ENCODE measurements at places on chromosomes 4 and X.

DNA sequence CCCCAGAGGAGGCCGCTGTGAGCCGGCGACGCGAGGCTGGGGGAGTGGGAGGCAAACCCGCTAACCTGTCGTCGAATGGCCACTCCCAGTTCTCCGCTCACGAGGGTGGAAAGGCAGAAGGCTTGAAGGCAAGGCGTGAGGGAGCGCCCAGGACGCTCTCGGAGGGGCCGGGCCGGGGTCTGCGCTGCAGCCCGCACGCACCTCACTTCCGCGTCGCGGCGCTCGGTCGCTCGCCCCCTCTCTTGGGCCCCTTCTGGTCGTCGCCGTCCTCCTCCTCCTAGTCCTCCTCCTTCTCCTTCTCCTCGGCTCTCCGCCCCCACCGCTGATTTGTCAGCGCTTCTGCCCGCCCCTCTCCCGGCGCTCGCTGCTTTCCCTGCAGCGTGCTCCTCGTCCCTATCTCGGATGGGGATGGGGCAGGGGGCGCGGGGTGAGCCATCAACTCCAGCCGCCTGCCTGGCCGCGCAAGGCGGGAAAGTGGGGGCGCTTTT lies at the start of gene SNCA:
SNCA (minus strand) TSS at position 265 of the 488 bp plus-strand sequence. CDS start 1,494 bp downstream, outside the sequence.
- DNase-seq = peak; percentile 87

GRCh38 chr4:80101792-80102116 lies 28.7 kb upstream of the ANTXR2 start:
- DNase-seq = no peak

- peak; percentile 51 for DNase-seq
Observed at GRCh38 chr4:150582873-150583286, 929 bp downstream of the MAB21L2 start.

DNA sequence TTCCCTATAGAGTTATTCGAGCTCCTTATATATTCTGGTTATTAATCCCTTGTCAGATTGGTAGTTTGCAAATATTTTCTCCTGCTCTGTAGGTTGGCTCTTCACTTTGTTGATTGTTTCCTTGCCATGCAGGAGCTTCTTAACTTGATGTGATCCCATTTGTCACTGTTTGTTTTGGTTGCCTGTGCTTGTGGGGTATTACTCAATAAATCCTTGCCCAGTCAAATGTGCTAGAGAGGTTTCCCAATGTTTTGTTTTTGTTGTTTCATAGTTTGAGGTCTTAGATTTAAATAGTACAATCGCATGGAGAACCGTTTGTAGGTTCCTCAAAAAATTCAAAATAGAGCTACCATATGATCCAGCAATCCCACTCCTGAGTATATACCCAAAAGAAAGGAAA lies 2.3 kb upstream of the SYTL5 start:
- DNase-seq = no peak

GRCh38 chr4:81704461-81704860 lies 232.8 kb upstream of the RASGEF1B start:
- no peak for DNase-seq

DNA sequence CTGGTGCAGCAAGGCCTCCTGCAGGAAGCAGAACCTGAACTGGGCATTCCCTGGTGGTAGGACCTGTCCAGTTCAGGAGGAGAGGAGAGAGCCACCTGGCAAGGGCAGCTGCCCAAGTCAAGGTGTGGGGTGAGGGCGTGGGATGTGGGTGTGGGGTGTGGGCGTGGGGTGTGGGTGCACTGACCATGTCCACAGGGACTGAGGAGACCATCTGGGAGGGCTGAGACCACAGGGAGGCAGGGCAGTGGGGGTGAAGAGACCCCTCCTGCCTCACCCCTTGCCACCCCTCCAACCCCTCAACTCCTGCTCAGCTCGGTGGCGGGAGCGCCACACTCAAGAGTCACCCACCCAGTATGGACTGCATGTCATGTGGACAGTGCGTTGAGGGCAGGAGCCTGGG lies 117.9 kb downstream of the CPZ start:
- peak; percentile 5 for DNase-seq

DNA sequence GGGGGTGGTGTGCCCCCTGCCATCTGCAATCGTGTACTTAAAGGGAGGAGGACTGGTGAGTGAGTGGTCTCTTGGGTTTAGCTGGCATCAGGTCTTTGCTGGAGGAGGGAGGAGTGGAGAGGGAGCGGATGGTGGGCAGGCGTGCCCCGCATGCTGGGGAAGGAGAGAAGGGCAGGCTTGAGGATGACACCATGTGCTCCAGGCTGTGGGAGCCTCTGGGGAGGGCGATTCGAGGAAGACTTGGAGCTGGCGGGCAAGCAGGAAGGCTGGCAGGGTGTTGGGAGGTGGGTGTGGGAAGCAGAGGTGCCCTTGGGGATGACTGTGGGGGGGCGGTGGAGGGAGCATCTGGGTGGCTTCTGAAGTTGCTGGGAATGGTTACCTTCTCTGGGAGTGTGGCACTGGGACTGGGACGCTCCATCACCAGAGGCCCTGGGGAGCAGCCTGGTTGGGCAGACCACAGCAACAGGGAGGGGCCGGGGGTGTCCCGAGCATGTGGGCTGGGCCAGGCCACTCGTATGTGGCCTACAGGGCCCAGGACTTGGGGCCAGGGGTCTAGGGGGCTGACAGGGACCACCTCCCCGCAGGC lies 30.8 kb upstream of the AFAP1 start:
- DNase-seq = no peak

- peak; percentile 57 for DNase-seq
Observed at GRCh38 chr4:150579551-150580234, 2.3 kb upstream of the MAB21L2 start.

DNA sequence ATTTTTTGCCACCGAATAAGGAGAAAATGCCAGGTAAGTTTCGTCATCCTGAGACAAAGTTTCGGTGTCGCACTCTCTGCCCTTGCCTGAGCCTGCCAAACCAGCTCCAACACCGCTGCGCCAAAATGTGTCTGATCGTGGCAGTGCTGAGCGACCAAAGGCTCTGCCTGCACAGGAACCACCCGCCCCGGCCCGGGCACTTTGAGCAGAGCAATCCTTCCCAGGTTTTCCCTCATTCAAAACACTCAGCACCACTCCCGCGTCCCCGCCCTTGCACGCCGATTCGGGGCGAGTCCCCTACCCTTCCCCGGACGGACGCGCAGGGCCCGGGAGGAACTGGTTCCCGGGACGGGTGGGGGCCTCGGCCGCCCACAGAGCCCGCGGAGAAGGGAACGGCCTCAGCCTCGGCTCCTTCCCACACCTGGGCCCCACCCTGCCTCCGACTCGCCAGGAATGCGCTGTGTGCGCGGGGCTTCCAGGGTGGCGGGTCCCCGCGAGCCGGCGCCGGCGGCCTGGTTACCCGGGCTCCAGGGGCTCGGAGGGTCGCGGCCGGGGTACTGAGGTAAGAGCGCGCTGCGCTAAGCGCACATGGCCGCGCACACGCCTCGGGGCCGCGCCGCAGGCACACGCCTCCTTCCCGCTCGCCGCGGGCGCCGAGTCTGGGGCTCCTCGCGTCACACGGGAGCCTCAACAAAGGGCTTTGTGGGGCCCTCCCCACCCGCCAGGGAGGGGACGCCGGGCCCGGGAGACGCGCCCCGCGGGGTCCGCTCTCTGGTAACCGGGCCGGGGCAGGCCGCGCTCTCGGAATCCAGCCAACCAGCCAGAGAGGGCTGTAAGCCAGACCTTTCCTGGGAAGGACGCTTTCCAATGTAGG lies at the start of gene C4orf36:
C4orf36 (minus strand) TSS at position 661 of the 874 bp plus-strand sequence. CDS start 902 bp downstream, outside the sequence.
- DNase-seq = peak; percentile 77

GRCh38 chrX:23365541-23365940 lies 30.9 kb downstream of the PTCHD1 start:
- no peak for DNase-seq

GRCh38 chr4:69610484-69610883 lies 29.0 kb downstream of the UGT2A2 start:
- DNase-seq = no peak

GRCh38 chr4:146927695-146928094 lies 18.0 kb downstream of the TTC29 start:
- no peak for DNase-seq

DNA sequence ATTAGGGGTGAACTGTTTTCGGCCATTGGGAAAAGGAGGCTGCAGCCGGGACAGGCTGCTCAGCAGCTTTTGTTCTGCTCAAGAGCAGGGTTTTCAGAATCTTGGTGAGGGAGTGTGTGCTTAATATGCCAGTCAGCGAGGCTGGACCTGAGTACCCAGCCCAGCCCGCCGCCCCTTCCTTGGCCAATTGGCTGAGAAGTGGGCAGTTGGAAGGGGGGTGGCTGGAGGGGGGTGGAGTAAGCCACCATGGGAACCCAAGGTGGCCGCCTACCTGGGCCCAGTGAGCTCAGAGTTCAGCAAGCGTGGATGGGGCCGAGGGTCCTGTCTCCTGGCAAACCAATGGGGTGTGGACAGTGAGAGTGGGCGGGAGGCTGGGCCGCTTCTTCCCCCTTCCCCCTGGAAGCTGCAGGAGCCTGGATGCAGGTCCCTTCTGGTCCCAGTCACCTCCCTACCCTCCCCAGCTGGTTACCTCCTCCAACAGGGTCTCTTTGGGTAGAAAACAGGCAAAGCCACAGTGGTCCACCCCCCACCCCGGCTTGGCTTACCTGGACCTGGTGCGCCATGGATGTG lies 52.5 kb downstream of the SORCS2 start:
- DNase-seq = no peak

GRCh38 chr4:1643971-1644735 lies 40.0 kb downstream of the FAM53A start:
- no peak for DNase-seq

DNA sequence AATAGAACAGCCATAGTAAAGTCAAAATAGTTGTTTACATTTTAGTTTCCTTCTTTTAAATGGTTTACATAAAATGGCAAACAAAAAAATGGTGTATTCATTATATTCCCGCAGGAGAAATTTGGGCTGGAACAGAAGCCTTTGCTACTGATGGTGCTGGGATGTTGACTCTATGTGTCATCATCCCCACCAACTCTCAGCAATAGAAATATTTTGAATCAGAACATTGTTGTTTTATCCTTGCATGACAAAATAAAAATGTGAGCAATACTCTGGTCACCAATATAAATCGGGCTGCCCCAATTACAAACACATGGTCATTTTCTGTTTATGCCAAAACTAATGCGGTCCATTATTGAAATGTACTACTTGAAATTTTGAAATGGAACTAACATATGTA lies 1131.6 kb upstream of the PCDH7 start:
- no peak for DNase-seq

GRCh38 chr4:87423317-87424098 lies 1.1 kb downstream of the NUDT9 start:
- no peak for DNase-seq

DNA sequence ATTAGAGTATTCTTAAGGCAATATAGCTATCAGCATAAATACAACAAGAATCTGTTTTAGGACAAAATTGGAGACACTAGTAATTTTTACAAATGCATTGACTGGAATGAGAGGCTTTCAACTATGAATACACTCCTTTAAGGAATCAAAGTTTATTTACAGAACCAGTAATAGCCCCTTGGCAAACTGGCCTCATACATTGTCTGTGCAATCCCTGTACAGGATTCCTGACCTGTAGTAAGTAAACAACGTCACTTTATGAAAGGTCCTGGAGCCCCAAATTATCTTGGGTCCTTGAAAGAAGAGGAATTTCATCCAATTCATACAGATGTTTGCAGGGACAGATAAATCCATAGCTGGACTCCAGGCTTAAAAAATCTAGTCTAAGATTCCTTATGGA lies 25.4 kb upstream of the CXCL3 start:
- no peak for DNase-seq

DNA sequence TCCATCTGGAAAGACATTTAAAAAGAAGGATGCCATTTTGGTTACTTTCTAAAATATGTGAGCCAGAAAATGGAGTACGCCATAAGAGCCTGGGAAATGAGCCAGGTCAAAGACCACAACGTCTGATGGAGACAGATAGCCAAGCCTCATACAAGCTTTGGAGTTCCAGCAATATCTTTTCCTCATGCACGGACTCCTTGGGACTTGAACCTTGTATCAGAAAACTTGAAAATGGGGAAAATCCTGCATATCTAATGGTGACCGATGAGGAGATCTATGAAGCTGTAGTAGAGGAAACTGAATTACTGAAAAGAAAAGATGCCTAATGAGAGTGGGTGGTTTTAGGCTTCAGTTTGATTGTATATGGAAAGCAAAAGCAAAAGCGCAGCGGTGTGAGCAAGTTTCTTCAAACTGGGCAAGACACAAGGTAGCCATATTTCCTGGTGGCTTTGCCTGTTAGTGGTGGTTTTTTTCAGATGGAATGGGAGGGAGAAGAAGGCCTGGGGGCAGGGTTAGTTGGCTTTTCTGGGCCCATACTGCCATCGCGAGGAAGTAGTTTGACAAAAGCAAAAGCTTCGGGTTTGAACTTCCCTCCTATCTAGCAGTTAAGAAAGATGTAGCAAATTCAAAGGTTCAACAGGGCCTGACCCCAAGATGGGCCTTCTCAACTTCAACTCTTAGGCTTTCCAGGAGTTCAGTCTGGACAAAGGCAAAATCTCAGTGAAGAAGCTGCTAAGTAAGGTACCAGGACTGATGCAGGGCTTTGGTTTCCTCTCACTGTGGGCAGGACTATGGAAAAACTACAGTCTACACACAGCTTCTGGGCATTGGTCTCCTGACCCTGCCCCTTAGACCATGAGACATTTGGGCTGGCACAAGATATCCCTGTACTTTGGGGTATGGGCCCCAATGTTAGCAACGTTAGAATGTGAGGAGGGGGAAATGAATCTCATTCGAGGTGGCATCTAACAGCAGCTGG lies 210.0 kb upstream of the STK26 start:
- DNase-seq = no peak

DNA sequence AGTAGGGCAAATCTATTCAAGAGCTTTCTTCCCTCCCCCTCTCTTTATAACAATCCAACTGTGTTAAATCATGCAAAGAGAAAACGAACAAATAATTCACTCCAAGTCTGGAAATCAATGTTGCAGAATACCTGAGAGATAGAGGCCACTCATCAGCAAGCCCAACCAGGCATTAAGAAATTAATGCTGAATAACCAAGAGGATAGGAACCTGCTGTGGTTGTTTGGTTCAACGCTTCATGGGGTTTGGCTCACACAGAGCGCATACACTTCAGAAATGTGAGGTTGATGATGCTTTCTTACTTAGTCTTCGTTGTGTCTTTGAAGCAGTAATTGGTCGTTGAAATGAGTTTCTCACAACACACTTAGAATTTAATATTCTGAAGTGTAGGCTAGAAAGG lies 1540.0 kb upstream of the PABPC4L start:
- no peak for DNase-seq

- DNase-seq = no peak
Observed at GRCh38 chr4:94570558-94570957, 118.8 kb downstream of the PDLIM5 start.

Measured in WTC11 (cell line).